ENCODE measurements at places on chromosomes 16 and 17. TPM values are rescaled to one million over a fixed set of nuclear protein-coding genes. Genes with fewer than 3 reads are reported as not detected.

The SBK1 gene
- total RNA-seq: 1.3 TPM

The ZNF48 gene
- 13.4 TPM for total RNA-seq

The IGF2BP1 gene
- total RNA-seq: 0.09 TPM

The KRTAP4-3 gene
- total RNA-seq: not detected

The ZNF821 gene
- total RNA-seq: 9.2 TPM

The PABPN1L gene
- not detected for total RNA-seq

The CCDC40 gene
- not detected for total RNA-seq

The ENPP7 gene
- total RNA-seq: not detected

The ABHD15 gene
- total RNA-seq: 20.2 TPM

The PRSS8 gene
- total RNA-seq: not detected

The VAT1L gene
- total RNA-seq: not detected

The SMIM5 gene
- 0.09 TPM for total RNA-seq

The ARHGAP27 gene
- total RNA-seq: 50.7 TPM

The CCL13 gene
- total RNA-seq: not detected

The TBC1D3B gene
- total RNA-seq: 10.0 TPM

The ATF7IP2 gene
- total RNA-seq: 22.9 TPM

The CCL14 gene
- total RNA-seq: not detected

The TRPV3 gene
- 0.92 TPM for total RNA-seq

The TP53TG3B gene
- total RNA-seq: not detected
